ENCODE measurements at places on chromosomes 5 and 9.

GRCh38 chr5:53515988-53516387 lies 35.6 kb downstream of the FST start:
- DNase-seq, result no peak

- no peak for DNase-seq
Observed at GRCh38 chr5:4216142-4216541, 620.5 kb downstream of the IRX1 start.

DNA sequence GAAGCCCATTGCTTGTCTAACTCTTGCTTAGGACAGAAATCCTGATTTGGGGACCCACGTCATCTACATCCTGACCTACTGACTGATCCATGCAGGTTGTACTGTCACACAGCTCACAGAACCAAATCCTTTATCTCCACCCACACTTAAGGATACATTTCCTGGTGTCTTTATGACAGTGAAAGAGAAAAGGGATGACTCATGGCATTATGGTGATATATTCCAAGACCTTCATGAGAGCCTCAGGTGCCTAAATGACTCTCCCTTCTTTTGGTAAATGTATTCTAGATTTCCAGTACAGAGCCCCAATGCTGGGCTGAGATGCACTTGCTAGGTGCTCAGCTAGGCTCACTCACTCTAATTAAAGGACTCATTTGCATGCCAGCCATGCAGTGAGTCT lies 26.0 kb upstream of the DMRT2 start:
- no peak for DNase-seq

GRCh38 chr9:32351845-32352244 lies 32.6 kb upstream of the ACO1 start:
- no peak for DNase-seq

GRCh38 chr9:4748612-4749011 lies 7.6 kb upstream of the AK3 start:
- DNase-seq, result no peak

DNA sequence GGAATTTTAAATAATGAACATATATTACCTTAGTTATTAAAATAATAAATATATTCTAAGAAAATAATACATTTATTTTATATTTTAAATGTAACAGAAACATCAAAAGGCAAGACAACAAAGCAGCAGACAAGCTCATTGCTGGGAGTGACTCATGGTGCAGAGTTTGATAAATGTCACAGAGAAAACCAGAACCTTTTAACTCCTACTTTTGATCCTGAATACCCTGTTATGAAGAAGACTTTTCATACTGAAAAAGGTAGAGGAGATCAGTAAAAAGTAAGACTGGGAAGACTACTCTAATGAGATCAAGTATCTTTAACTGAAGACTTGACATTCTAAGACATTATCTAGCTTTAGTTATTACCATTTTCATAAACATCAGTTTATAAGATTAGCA lies 99.0 kb upstream of the GNA14 start:
- no peak for DNase-seq

DNA sequence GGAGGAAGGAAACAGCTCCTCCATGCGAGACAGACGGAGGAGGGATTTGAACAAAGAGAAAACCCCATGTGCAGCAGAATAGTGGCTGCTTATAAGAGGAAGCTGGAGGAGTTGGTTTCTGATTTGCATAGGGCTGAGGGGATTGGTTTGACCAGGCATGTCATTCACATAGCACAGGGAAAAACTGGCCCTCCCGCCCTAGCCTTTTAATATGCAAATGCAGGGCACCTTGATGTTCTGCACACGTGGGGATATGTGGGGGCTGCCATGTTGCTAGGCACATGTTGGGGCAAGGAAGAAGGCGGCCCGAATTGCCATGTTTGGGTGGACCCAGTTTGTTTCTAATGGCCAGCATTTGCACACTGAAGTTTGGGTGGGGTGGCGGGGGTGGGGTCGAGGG lies 42.2 kb downstream of the OSMR start:
- no peak for DNase-seq

DNA sequence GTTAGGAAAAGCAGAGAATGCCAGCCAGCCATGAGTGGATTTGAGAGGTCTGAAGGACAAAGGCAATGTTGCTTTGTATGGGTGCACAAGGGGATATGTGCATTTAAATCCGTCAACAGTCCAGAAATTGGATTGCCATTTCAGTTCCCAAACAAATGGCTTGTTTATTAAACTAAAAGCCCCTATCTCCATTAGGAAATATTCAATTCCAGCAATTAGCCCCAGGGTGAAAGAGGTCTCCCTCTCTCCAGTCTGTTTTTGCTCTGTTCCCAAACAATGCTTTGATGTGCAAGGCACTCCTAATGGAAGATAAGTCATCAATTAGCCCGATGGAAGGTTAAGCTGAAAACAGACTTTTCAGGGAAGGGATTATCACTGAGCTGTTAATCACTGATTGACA lies 101.3 kb downstream of the C9orf152 start:
- no peak for DNase-seq

GRCh38 chr5:5156471-5157082 lies 16.4 kb downstream of the ADAMTS16 start:
- no peak for DNase-seq

GRCh38 chr9:91362051-91362611 lies 413 bp upstream of the AUH start:
- DNase-seq, result no peak

GRCh38 chr9:89352451-89352850 lies 34.2 kb downstream of the SECISBP2 start:
- no peak for DNase-seq

- DNase-seq, result no peak
Observed at GRCh38 chr5:159929176-159929575, 12.9 kb downstream of the ADRA1B start.

DNA sequence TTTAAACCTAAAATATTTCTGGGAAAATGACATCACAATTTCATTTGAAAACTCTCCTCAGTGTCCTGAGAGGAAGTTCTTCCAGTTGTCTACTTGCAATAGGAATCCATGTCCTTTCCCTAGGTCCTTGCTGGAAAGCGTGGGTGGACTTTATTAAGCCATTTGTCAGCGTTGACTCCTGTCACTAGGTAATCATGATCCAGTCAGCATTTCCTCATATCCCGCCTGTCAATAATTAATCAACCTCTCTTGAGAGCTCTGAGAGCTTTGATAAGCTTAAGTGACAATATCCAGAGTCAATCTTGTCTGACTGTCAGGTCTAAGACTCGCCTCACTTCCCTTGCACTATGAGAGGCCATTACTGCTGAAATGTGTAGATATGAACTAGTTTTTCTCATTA lies 107.2 kb upstream of the SLIT3 start:
- DNase-seq, result no peak

DNA sequence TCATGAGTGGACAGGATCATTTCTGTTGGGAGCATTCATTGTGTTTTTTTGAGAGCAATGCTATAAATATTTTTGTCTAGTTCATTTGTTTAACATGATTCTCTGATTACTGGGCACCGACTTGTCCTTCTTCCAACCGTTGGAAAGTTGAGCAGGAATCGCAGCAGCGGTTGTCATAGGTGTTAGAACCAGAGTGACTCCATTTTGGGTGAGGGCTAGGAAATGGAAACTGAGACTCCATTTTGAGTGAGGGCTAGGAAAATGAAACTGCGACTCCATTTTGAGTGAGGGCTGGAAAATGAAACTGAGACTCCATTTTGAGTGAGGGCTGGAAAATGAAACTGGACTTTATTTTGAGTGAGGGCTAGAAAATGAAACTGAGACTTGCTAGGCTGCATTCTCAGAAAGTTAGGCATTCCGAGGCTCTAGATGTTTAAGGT lies 100.6 kb downstream of the ICE1 start:
- no peak for DNase-seq

DNA sequence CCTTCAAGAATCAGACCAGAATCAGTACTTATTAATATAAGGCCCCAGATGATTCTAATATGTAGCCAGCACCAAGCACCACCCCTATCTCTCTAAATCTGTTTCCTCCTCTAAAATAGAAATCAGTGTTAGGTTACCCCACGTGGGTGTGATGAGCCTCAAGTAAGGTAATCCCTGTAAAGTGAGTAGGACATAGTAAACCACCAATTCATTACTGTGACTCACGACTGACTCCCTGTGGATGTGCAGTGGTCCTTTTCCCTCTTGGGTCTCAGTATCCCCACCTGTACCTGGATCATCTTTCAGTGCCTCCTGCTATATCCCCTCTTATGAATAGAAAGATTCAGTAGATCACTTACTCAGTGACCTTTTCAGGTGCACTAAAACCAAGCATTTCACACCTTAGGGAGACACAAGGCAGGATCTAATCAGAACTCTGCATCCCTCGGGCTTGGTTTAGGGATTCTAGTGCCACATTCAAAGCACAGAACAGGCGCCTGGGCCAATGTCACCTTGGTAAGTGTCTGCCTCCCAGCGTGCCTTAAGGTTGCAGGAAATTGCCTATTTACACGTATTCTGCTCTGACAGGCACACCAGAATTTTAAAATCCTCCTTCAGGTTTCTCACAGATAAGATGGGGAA lies 12.2 kb upstream of the ALDH1B1 start:
- DNase-seq, result no peak

- no peak for DNase-seq
Observed at GRCh38 chr5:39946356-39947045, 521.7 kb upstream of the DAB2 start.

GRCh38 chr5:174073122-174073660 lies 27.7 kb downstream of the NSG2 start:
- no peak for DNase-seq

- DNase-seq, result no peak
Observed at GRCh38 chr5:81068063-81068462, 107.9 kb downstream of the RASGRF2 start.

DNA sequence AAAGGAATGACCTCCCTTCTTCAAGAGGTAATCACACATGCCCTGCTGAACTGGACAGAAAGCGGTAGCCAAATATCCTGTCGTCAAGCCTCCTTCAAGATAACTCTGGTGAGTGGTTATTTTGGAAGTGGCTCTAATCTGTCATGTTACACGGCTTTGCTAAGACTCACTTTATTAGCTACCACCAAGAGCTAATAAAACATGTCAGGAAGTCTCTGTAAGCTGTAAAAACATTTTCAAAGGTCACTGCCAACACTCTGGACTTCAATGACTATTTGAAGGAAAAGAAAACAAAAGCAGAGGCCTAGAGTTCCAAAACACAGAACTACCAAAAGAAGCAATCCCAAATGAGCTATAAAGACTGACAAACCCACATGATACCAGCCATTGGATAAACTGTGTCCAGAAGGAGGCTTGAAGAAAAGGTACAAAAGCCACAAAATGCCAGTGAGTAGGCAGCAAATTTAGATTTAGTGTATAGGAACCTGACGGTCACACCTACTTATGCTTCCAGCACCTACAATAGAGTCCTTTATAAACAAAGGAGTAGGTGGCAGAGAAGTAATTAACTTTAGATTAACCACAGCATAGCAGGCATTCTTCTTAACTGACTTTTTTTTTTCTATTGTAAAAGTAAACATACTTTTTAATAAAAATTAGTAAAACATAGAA lies 97.3 kb upstream of the EQTN start:
- DNase-seq, result no peak

GRCh38 chr5:167953151-167953798 lies 338.2 kb upstream of the WWC1 start:
- no peak for DNase-seq

DNA sequence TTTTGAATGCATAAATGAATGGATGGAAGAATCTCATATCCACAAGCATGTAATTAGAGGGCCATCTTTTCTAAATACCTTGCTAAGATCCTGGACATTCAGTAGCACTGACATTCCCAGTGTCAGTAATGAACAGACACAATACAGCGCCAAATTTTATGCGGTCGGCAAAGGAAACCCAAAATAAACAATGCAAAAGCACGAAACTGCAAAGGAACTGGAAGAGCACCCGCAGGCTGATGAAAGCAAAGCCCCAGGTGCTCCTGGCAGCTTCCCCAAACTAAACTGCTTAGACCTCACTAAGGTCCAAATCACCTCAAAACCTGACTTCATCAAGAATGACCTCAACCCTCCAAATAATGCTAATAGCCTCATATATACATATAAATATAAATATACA lies 102.0 kb downstream of the GPR21 start:
- DNase-seq, result no peak

GRCh38 chr5:75351139-75351926 lies 14.3 kb downstream of the HMGCR start:
- no peak for DNase-seq

- no peak for DNase-seq
Observed at GRCh38 chr9:699396-699795, 142.1 kb upstream of the DMRT1 start.

DNA sequence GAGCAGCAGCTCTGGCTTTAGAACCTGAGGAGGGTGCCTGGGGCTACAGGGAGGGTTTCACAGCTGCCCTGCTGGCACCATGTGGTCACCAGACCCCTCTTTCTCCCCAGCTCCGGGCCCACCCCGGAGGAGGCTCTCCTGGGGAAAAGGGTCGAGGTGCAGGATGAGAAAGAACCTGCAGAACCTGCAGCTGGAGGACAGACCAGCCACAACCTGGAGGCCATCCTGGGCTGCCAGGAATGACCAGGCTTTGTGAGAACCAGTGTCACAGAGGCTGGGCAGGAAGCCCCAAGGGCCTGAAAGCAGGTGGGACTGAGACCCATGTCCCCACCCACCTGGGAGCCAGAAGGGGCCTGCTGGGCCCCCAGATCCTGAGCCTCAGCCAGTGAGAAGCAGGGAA lies 23.0 kb downstream of the SEMA4D start:
- DNase-seq, result no peak

DNA sequence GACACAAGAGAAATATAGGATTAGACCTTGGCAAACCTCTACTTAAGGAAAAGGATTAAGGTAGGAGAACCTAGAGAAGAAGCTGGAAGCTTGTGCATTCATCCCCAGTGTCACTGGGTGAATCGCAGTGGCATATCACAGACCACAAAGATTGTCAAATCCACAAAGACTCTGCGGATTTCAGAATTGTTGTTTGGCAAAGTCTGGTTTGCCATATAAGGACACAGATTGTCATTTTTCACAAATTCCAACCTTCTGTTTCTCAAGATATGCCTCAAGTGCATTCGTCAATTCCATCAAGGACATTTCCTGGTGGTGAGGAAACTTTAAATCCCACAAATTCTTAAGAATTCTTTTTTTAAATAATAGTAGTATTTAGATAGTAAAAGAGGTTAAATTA lies 395.1 kb upstream of the PAPPA start:
- no peak for DNase-seq

- DNase-seq, result no peak
Observed at GRCh38 chr5:143200781-143201398, 202.6 kb downstream of the NR3C1 start.

GRCh38 chr5:38189081-38189504 lies 69.3 kb upstream of the EGFLAM start:
- no peak for DNase-seq
